Activated CD4-positive, alpha-beta T cell treated with anti-CD3 and anti-CD28 coated beads, Interleukin-2, amount 50 U/mL, for 16 hours (primary cell): ENCODE measurements at places on chromosomes 5 and 9.

- no peak for DNase-seq
Observed at GRCh38 chr9:80892703-80893102, 796.6 kb downstream of the TLE1 start.

GRCh38 chr9:6354072-6354686 is 26.0 kb downstream of the TPD52L3 start:
- peak; percentile 73 for DNase-seq

- no peak for DNase-seq
Observed at GRCh38 chr9:32618261-32618660, 17.2 kb downstream of the TAF1L start.

DNA sequence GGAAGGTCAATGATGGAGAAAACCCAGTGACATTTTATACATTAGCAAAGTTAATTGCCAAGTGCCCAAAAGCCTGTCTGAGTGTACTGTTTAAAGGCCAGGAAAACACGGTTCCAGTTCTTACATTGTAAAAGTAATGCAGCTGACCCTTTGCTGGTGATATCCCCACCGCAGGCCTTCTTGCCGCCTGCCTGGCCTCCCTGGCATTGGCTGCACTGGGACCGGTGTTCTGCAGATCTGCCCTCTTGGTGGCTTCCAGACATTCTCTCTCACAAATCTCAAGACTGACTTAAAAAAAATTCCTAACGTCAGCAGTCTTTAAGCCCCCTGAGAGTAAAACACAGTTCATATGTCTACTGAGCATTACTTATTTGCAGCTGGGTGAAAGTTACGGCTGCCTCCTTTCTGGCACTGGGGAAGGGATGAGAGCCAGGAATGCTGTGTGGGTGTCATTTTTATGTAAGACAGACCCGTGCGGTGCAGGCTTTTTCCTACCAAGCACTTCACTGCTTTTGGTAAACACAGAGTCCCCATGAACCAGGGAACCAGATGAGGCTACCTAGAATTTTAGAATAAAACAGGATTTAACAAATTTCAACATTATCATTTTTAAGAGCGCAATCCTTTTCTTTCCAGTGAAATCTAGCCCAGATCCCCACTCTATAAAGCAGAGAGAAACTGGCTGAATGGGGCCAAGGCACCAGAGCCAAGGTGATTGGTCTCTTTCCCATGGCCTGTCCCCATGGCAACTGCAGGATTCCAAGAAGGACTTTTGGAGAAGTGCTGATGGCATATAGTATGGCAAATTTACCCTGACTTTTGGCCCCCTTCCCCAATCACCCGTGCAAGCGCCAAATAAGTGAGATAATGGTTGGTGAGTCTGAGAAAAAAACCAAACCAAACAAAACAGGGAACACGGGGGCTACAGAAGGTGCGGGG is 80.8 kb downstream of the LMNB1 start:
- DNase-seq = no peak

- DNase-seq = no peak
Observed at GRCh38 chr5:179792612-179793467, 946 bp upstream of the LTC4S start.

- no peak for DNase-seq
Observed at GRCh38 chr5:31626156-31626555, 12.8 kb upstream of the PDZD2 start.

DNA sequence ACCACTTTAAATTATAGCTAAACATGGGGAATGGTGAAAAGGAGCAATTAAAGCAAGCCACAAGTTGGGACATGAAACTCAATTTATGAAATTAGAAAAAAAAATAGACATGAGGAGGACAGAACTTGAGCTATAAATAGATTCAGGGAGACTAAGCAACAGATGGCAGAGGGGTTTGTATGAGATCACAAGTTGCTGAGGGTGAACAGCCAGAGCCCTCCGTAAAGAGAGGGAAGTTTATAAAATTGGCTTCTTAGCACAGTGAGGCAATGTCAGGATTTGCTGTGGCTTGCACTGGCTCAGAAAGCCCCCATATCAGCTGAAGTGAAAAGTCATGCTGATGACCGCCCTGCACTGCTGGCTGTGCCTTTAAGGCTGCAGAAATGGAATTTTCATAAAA is 443.4 kb upstream of the CD180 start:
- DNase-seq = no peak

GRCh38 chr9:73844135-73844534 is 653.0 kb upstream of the RORB start:
- no peak for DNase-seq

DNA sequence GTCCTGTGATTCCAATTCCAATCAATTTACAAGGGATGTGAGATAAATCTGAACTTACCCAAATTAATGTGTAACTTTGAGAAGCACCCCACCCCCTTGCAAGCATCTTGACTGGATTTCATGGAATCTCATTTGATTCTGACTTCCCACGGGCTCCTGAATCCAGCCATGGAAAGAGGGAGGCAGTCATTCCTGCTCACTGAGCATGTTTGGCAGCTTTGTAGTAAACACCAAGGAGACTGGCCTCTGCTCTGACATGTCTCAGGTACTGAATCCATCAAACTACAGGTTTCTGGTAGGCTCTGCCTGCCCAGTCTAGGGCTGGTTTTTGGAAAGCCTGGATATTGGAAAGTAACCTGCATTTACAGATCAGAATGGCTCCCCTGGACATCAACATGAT is 357.6 kb downstream of the ARHGEF28 start:
- DNase-seq = no peak

GRCh38 chr5:160237571-160238093 is 8.3 kb downstream of the FABP6 start:
- no peak for DNase-seq

DNA sequence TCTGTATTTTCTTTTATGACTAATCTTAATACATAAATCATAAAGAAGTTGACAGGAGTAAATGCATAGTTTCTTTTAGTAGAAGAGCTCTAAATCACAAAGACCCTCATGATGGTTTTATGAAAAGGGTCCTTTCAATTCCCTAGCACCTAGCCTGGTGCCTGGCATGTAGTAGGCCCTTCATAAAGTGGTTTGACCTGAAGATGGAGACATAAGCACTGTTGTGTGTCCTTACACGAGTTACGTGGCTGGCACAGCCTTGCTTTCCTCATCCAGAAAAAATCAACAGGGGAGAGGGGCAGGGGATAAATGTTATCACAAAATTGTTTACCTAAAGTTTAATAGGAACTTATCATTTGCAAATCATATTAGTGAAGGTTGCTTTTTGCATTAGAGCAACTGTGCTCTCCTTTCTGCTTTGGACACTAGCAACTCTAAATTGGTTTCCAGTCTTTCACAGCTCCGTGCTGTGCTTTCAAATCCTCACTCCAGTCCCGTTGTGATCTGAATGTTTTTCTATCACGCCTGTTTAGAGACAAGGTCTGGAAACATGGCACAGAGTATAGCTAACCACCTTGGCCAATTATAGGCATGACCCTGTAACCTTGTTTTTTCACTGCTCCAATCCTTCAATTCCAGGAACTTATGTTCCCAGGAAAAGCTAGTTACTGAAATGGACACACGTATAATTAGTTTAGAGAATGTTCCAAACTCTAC is 55.7 kb downstream of the ARL15 start:
- no peak for DNase-seq

- DNase-seq = no peak
Observed at GRCh38 chr9:114906922-114907571, 23.3 kb downstream of the TNFSF8 start.

DNA sequence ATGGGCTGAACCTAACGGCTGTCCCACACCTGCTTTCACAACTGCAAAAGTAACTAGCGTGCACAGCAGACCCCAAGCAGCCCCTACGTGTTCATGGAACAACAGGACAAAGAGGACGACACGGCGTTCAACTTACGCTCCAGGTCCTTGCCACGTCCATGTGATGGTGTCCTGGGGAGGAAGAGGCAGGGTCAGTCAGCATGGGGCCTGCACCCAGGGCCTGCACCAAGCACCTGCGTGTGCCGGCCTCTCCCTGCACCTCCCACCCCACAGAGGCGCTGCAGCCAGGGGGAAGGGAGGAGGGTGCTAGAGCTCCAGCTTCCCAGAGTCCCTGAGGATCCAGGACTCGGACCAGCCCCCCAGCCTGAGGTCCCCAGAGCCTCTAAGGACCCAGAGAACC is 35.6 kb upstream of the SLC6A3 start:
- DNase-seq = no peak

DNA sequence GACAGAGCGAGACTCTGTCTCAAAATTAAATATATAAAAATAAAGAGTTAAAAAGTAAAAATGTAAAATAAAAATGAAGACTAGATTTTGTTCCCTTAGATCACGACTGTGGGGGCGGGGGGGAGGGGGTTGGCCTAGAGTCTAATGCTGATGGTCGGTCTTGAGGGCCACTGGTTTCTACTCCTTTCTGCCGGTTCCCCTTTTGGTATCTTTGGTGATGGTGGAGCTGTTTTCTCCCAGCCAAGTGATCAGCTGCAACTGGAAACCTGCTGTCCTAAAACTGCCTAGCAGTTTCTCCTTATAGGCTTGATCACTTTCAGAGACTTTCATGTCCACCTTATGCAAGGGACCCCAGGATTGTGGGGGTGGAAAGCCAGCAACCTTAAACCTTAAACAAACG is 1.1 kb downstream of the SRD5A1 start:
- DNase-seq = no peak

GRCh38 chr5:42840842-42841567 is 29.3 kb upstream of the SELENOP start:
- DNase-seq = no peak

DNA sequence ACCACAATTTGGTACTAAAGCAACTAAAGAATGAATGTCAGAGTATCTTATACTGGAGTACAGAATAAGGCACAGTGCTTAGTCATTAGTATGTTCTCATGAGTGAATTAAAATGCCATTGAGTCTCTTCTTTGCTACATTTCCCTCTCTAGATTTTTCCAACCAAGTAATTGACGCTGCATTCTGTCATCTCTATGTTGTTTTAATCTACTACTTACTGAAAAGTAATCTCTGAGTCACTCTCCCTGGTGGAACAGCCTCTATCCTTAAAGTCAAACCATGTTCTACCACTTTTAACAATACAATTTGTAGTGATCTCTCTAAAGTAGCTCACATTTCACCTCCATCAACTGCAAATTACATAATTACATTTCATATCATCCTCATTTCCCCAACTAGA is 495.1 kb downstream of the CDH18 start:
- no peak for DNase-seq
